ENCODE measurements at places on chromosomes 2 and 18.

DNA sequence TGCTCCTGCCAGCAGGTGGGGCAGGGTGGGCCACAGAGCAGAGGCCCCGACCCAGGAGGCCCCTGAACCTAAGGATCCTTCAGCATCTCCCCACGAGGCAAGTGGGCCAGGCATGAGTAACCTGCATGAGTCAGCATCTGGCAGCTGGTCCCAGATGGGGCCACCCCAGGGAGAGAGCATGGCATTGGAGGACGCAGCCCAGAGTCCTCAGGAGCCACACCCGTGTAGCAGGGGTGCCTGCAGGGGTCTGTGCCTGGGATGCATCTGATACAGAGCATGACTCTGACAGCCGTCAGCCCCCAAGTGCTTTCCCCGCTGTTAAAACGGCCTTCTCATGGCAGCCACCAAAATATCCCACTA, 185.6 kb upstream of the SALL3 start:
- DNase-seq = no peak
- no peak overlapping the region for H3K27ac ChIP-seq
- H3K4me1 ChIP-seq = no peaks in the 10 kb centered on the region
- H3K27me3 ChIP-seq = no peaks in the 10 kb centered on the region
- no peak overlapping the region for H3K4me3 ChIP-seq

DNA sequence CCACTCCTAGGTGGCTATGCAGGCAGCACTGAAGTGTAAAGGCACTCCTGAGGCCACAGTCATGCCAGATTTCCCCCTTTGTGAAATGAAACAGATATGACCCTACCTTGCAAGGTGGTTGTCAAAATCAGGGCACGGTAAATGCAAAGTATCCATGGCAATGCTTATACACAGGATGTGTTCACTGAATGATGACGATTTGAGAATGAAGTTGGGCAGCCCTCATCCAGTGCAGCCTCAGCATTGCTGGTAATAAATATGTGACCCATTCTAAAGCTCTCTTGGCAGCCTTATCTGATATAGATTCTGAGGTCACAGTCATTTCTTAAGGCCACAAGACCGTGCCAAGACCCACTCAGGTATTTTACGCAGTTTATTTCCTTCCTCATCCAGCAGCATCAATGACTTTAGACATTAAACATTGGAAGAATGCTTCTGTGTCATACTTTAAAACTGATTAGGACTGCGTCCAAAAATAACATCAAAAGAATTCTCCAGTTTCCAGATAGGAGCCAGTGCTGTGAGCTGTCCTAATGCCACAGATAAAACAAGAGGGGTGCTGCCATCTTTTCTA, 125.5 kb upstream of the SERTAD2 start:
- H3K4me3 ChIP-seq = no peak overlapping the region
- H3K4me1 ChIP-seq = peaks cover 8% of the 10 kb centered on the region
- H3K27me3 ChIP-seq = no peaks in the 10 kb centered on the region
- H3K36me3 ChIP-seq = peaks cover 5% of the 10 kb centered on the region

DNA sequence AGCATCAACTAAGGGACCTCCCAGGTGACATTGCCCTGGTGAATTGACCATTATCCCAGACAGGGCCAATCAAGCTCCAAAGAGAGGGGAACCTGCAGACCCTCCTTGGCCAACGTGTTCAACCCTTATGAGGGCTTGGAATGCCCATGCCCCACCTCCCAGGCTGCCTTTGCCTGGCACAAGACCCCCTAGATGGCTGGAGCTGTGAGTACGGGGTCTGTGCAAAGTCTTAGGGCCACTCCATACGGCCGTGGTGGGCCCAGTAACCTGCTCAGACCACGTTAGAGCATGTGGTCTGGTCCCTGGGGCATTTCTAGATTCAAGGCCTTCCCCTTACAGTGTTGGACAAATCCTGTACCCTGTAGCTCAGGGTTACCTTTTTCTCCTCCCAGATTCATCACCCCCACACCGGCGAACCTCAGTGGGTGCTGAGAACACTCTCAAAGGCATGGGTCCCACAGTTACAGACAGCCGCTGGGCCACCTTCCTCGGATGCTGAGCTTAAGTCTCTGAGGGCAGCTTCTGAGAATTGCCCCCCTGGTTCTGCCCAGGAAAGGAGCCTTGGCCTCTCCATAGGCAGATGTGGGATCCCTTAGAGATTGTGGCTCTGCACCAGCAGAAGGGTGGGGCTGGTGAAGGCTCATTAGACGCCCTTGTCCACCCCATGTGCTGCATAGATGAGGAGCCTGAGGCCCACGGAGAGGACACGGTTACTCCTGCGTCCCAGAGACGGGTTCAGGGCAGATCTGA, 18.3 kb upstream of the KCNK3 start:
- DNase-seq = no peak
- H3K27ac ChIP-seq = no peak overlapping the region
- no peak overlapping the region for H3K4me3 ChIP-seq
- H3K27me3 ChIP-seq = peaks cover 45% of the 10 kb centered on the region

DNA sequence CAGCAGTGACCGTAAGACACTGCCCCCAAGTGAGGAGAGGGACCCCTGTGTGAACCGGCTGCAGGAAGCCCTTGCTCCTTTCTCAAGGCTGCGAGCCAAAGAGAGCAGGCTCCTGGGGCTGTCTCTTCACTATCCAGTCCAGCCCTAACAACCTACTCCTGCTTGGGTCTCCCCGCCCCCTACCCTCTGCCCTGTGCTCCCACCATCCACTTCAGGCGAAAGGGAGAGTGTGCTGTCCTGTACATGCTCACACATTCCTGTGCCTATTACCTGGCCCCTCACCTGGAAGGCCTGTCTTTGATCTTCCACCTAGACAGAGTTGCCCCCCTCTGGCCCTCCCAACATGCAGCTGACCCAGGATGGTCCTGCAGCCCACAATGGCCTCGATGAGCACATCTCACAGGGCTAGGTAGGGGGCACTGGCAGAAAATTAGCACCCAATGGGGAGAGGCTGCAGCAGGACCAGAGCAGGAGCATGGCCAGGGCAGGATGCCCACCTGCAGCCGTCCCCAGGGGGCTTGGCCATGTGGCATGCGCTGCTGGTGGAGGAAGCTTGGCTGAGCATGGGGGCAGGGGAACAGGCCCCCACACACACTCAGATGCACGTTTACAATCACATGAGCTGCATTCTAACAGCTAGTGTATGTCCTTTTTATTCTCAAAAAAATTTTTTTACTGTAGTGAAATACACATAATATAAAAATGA, 93.5 kb downstream of the POLR1A start:
- H3K4me3 ChIP-seq = no peak overlapping the region
- no peak overlapping the region for H3K27ac ChIP-seq
- H3K27me3 ChIP-seq = peaks cover 3% of the 10 kb centered on the region
- H3K36me3 ChIP-seq = peaks cover 21% of the 10 kb centered on the region
- no peak for DNase-seq

DNA sequence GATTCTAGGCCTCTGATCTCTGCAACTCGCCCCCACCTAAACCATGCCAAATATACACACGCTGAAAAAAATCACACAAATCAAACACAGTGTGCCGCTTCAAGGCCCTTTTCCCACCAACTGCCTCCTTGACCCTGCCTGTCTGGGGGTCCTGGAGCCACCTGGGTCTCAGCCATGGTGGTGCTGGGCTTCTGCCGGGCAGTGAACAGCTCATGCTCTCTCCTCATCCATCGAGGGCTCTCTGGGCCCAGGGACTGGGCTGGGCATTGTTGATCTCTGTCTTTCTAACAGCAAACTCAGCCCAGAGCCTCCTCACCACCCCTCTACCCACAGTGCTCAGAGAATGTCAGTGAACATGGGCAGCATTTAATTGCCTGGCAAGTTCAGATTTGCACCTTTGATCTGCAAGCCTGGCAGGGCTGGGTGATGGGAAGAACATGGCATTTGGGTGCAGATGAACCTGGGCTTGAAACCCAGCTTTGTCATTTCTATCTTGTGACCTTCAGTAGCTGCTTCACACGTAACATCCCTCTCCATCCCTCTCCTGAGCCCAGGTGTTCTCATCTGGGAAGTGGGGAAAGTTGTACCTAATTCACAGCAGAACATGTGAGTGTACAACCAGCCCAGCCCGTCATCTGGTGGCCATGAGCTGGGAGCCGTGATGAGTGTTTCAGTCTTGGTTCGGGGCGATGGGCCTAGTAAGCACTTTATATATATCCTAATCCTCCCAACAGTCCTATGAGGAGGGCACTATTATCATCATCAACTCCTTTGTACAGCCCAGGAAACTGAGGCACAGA, 46.1 kb downstream of the SDC1 start:
- H3K4me1 ChIP-seq = no peaks in the 10 kb centered on the region
- no peak for DNase-seq
- H3K36me3 ChIP-seq = no peaks in the 10 kb centered on the region
- peaks cover 9% of the 10 kb centered on the region for H3K27me3 ChIP-seq
- H3K27ac ChIP-seq = no peak overlapping the region
- H3K4me3 ChIP-seq = no peak overlapping the region

DNA sequence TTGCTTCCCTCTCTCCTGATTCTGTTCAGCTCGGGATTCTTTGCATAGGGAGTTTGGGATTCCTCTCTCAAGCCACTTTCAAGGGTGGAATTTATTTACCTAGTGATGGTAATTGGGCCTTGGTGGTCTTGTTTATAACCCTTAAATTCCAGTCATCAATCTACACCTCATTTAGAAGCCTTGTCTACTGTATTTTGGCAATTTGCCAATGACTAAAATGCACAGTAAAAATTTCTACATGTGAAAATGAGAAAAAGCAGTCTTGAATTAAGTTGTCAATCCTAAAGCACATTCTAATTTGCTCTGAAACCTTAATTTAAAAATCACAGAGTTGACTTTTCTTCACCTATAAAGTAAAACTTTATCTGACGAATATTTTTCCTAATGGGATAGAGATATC, 749.2 kb upstream of the CRIM1 start:
- no peak for DNase-seq
- no peaks in the 10 kb centered on the region for H3K27me3 ChIP-seq
- no peak overlapping the region for H3K4me3 ChIP-seq

DNA sequence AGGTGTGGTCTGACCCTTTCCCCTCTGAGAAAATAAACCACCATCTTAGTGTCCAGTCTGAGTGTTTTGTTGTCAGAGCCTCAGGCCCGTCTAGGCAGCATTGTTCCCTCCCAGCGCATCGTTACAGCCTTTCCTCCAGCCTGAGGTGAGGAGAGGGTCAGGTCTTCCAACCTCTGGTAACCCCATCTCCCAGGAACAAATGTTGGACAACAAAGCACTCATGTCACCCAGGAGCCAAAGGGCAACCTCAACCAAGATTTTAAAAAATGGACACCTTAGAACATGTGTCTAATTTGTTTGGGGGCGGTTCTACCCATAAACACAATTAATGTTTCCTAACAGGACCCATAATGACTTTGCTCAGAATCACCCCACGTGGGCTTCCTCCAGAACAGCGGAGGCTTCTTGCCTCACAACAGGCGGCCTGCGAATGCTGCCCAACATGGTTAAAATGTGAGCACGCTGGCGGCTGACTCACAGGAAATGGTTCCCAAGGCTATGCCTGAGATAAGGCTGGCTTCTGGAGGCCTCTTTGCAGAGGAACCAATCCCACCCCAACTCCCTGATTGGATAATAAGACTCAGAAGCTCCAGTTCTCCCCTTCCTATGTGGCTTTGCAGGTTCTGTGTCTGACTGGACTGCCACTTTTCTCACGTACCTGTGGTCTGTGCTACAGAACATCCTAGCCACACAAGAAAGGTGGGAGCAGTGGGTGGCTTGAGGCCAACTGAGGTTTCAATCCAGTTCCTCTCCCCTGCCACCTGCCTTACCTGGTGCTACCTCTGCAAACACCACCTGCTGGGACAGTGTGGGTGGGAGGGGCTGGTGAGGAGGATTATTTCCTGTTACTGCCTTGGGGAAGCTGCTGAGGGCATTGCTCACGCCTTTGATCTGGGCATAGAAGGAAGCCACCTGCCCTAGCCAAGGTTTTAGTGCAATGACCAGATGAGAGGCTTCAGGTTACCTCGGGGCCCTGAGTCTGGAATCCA, 108.8 kb downstream of the B3GNT2 start:
- H3K27me3 ChIP-seq = no peaks in the 10 kb centered on the region
- peak overlapping the region; percentile 98 for H3K27ac ChIP-seq
- H3K36me3 ChIP-seq = no peaks in the 10 kb centered on the region
- peak; percentile 85 for DNase-seq
- H3K4me1 ChIP-seq = peaks cover 84% of the 10 kb centered on the region

DNA sequence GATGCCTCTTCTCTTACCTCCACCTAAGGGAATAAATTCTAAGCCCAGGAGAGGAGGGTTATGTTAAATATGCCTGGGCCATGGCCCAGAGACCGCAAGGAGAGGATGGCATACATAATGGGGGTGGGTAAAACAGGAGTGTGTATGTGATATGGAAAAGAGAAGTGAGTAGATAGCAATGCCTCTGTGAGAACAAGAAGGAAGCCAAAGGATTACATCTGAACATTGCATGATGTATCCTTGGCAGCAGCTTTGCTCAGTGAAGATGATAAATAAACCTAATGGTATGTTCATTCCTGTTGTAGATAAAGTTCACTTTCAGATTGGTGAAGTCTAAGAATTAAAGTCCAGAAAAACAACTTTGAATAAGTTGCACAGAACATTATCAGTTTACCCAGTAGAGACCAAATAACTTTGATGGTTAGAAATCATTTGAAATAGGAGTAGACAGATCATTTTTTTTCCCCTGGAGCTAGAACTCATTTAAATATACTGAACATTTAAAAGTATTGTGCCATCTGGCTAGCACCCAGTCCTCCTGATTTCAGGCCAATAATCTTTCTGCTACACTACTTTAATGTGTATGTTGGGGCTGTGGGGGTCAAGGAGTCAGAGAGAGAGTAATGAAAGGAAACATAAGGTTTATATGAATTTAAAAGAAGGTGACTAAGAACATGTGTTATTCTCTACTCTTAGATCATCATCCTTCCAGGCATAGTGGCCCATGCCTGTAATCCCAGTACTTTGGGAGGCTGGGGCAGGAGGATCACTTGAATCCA, 231.7 kb downstream of the PARD3B start:
- no peak overlapping the region for H3K4me3 ChIP-seq
- no peaks in the 10 kb centered on the region for H3K4me1 ChIP-seq
- no peaks in the 10 kb centered on the region for H3K36me3 ChIP-seq
- H3K27me3 ChIP-seq = no peaks in the 10 kb centered on the region

GRCh38 chr2:201345625-201346213, 11.4 kb downstream of the FLACC1 start:
- H3K4me1 ChIP-seq = peaks cover 5% of the 10 kb centered on the region
- peaks cover 31% of the 10 kb centered on the region for H3K36me3 ChIP-seq
- H3K27ac ChIP-seq = no peak overlapping the region
- H3K27me3 ChIP-seq = no peaks in the 10 kb centered on the region
- no peak overlapping the region for H3K4me3 ChIP-seq

DNA sequence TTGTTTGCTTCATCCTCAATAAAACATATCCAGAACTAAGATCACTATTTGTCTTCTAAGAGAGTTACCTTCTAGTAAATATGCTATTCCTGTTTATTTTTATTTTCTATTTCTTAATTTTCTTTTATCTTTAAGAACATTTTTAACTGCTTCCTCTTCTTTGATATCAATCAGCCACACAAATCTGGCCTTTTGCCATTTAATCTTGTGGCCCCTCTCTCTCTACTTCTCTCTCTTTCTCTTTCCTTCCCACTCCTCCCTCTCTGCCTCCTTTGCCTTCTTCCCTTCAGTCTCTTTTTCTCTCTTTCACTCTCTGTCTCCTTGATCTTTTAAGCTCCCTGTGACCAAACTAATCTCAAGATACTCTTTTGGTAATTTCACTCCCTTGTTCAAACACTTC, 108.4 kb downstream of the GRB14 start:
- H3K36me3 ChIP-seq = no peaks in the 10 kb centered on the region
- H3K27me3 ChIP-seq = no peaks in the 10 kb centered on the region
- no peak for DNase-seq
- no peak overlapping the region for H3K4me3 ChIP-seq
- H3K27ac ChIP-seq = no peak overlapping the region

- no peaks in the 10 kb centered on the region for H3K4me1 ChIP-seq
- no peak for DNase-seq
- no peak overlapping the region for H3K27ac ChIP-seq
- no peak overlapping the region for H3K4me3 ChIP-seq
- no peaks in the 10 kb centered on the region for H3K36me3 ChIP-seq
These were observed 68.2 kb downstream of the PDE1A start for GRCh38 chr2:182358601-182359000.

Data from activated CD8-positive, alpha-beta memory T cell treated with anti-CD3 and anti-CD28 coated beads, Interleukin-2, amount 10 ng/mL, durations not matched to agents 7 days and 5 days (primary cell).